ENCODE measurements at places on chromosomes 2 and 18.

- DNase-seq, result no peak
These were observed 42.8 kb upstream of the PTMA start for GRCh38 chr2:231665245-231666170.

GRCh38 chr2:173119944-173120343 is 44.3 kb downstream of the MAP3K20 start:
- DNase-seq, result no peak

DNA sequence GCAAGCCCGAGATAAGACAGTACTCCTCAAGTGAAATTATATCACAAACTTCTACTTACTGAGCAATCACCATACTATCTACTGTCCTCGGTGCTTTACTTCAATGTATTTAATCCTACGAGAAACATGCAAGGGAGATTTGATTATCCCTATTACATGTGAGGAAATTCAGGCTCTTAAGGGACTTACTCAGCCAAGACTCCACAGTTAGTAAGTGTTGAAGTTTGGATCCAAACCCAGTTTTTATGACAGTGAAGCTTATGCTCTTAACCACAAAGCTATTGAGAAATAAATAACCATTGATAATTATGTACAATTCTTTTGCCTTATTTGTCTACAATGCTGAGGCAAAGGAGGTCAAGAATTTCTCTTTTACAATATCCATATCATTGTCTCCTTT is 672.9 kb upstream of the ACVR2A start:
- DNase-seq, result no peak

DNA sequence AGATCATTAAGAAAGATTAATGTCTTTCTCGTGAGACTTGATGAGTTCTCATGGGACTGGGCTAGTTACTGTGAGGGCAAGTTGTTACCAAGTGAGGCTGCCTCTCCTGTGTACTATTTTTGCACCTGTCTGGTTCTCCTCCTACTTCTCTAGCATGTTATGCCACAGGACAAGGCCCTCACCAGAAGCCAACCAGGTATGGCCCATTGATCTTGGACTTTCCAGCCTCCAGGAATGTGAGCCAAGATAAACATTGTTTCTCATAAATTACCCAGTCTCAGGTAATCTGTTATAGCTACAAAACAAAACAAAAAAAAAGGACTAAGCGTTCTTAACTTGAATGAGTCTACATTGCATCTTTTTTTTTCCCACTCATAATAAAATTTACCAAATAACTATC is 184.1 kb downstream of the CDH7 start:
- no peak for DNase-seq

GRCh38 chr2:97769711-97770110 is 56.3 kb downstream of the ZAP70 start:
- no peak for DNase-seq

DNA sequence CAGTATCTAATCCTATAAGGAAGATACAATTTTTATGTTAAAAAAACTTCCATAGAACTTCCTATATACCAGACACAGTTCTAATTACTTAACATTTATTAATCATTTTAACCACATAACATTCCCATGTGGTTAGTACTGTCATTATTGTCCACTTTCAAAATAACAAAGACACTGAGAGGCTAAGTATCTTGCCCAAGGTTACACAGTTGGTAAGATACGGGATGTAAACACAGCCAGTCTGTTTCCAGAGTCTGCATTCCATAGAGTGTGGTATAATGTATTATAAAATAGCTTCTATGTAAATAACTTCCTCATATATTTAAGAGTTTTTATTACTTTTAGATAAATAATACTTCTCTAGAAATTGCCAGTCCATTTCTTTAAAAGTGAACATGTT is 383.3 kb upstream of the ETAA1 start:
- DNase-seq, result no peak

DNA sequence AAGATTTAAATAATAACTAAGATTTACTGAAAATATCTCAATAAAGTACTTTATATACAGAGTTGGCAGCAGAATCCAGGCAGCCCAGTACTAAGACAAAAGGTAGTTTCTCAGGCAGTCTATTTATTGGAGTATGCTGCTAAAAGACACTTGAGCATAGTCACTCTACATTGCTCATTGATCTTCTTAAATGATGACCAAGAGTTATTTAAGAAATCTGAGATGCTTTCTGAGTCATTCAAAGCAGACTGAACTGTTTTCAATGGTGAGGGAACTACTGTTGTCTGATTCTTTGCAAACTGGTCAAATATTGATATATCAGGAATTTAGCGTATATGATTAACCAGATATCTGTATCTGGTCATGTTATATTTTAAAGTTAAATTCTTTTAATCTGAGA is 133.6 kb downstream of the PHLPP1 start:
- DNase-seq, result no peak

DNA sequence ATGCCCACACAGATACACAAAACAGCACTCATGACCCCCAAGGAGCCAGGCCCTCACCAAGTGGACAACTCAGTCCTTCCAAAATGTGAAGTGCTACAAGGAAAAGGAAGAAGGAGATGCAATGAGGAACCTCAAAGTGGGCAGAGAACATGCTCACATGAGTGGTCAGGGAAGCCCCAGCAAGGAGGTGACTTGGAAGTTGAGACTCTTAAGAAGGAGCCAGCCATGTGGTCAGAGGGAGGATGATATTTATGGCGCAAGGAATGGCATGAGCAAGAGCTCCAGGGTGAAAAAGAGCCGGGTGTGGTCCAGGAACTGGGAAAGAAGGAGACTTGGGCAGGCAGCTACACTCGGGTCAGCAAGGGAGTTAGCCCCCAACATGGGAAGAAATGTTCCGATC is 30.0 kb upstream of the KLHL29 start:
- no peak for DNase-seq

- DNase-seq, result no peak
These were observed 268.3 kb downstream of the VAPA start for GRCh38 chr18:10182009-10182624.

DNA sequence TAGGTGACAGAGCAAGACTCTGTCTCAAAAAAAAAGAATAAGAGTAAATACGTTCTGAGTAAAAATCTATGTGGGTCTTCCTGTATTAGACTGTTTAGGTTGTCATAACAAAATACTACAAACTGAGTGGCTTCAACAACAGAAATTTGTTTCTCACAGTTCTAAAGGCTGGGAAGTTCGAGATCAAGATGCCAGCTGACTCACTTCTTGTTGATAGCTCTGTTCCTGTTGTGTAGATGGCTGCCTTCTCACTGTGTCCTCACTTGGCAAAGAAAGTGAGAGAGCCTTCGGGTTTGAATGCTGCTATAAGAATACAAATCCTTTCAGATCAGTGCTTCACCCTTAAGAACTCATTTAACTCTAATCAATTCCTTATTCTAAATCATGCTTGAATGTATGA is 430.0 kb upstream of the VWC2L start:
- no peak for DNase-seq

GRCh38 chr2:83282043-83282795 is 1176.9 kb downstream of the SUCLG1 start:
- no peak for DNase-seq

DNA sequence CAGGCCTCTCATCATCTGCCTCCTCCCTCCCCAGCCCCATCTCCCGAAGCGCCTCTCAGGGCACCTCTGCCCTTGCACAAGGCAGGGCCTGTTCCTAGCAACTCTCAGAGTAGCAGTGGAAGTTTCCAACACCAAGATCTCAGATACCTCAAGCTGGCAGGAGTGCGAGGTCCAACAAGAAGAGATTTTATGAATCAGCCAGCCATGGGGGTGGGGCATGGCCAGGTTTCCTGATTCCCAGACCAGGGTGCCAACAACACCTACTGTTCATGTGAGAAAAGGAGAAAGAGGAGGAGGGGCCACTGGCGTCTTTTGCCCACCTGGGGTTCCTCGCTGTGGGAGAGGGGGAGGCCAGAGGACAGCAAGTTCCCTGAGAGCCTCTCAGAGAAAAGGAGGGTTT is 6.6 kb upstream of the STEAP3 start:
- no peak for DNase-seq
